Activated T-cell treated with anti-CD3 and anti-CD28 coated beads, Interleukin-2, amount 50 U/mL, for 4 hours (primary cell): ENCODE measurements at places on chromosomes 6 and 20.

- peak; percentile 43 for DNase-seq
These were observed 313.6 kb downstream of the ALDH8A1 start for GRCh38 chr6:134636186-134636799.

DNA sequence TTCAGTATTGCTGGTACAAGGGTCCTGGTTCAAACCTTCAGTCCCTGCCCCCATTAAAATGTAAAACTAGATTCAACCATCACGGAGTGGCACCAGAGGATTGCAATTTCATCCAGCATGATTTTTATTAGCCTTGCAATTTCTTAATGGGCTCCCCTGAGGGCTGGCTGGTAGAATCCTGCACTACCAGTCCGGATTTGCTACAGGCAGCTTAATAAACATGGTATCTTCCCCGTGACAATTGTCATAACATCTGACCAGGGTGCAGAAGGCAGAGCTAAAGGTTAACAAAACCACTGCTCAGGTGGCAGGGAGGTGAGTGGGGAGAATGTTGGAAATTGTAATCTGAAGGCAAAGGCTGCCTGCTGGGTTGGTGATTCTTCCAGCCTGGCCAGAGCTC is 94.5 kb downstream of the PKHD1 start:
- no peak for DNase-seq

- DNase-seq = no peak
These were observed 12.5 kb downstream of the RPS6KA2 start for GRCh38 chr6:166614589-166614988.

- DNase-seq = peak; percentile 56
These were observed 5.0 kb downstream of the BRD2 start for GRCh38 chr6:32973144-32974015.

DNA sequence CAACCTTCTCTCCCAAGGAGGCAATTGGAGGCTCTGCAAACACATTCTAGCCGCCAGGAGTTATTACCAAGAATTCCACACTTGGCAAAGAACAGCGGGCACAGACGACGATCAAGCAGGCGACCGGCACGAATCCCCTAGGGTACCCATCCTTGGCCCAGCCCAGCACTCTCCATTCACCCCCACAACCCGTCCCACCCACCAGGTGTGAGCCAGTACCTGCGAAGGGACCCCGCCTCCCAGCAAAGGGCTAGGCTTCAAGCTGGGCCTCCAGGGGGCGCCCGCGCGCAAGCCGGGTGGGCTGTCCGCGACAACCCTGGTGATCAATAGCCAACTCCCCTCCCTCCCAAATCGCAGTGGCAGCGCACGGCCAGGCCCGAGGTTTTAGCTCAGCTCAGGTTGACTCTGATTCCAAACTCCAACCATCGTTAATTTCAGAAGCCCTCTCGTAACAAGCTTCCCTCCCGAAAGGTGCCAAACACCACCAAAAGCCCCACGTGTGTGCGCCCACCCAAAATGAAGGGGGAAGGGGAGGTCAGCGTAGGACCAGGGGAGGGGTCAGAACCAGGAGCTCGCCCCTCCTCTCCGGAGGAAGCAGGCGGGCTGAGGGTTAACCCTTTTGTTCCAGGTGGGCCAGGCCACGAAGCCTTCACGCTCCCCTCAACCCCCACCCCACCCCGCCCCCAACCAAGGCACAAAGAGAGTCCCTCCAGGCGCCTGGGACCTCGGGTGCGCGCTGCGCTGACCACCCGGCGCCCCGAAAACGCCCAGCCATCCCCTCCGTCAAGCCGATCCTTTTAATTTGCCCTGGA is 2.1 kb downstream of the SALL4 start:
- DNase-seq = peak; percentile 38

DNA sequence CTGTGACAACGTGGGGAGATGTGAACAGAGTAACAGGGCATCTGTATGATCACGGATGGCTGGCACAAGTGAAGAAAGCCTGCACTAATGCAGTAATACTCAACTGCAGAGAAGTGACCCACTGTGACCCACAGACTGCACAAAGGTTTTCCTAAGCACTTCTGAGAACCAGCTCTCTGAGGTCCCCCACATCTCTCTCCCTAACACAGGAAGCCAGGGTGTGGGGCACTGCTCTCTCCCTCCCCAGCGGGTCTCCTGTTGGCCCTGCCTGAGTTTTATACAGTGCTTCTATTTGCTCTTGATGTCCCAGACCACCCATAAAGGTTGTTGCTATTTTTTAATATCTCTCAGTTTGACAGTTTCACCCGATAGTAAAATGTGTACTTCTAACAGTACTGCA is 11.3 kb downstream of the APMAP start:
- DNase-seq = no peak

DNA sequence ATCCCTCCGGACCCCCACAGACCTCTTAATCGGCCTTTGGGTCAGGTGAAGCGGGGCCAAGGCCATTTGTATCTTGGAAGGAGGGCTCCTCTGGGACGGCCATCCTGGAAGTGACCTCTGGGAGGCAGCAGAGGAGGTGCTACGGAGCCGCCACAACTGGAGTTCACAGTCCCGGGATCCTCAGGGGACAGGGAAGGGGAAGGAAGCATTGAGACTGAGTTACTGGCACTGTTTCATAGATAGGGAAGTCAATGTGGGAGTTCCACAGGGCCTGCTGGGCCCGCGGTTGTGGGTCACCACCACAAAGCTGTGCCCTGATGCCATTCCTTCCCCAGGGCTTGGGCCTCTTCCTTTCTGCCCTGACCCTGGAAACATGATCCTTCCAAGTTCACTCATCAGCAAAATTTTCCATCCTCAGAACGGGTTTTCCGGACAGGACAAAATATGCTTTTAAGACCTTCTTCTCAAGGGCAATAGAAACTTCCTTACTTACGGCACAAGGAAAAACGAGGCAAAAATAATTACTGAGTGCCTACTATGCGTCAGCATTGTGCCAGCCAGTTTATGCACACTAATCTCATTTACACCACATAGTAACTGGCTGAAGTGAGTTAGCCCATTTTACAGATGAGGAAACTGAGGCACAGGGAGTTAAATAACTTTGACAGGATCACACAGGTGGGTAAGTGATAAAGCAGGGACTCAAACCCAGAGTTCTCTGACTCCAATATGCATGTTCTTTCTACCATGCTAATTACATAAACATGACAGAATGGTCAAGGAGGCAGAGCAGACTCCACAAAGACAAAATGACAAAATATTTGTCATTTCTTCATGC is 143.8 kb downstream of the UNC5CL start:
- no peak for DNase-seq

DNA sequence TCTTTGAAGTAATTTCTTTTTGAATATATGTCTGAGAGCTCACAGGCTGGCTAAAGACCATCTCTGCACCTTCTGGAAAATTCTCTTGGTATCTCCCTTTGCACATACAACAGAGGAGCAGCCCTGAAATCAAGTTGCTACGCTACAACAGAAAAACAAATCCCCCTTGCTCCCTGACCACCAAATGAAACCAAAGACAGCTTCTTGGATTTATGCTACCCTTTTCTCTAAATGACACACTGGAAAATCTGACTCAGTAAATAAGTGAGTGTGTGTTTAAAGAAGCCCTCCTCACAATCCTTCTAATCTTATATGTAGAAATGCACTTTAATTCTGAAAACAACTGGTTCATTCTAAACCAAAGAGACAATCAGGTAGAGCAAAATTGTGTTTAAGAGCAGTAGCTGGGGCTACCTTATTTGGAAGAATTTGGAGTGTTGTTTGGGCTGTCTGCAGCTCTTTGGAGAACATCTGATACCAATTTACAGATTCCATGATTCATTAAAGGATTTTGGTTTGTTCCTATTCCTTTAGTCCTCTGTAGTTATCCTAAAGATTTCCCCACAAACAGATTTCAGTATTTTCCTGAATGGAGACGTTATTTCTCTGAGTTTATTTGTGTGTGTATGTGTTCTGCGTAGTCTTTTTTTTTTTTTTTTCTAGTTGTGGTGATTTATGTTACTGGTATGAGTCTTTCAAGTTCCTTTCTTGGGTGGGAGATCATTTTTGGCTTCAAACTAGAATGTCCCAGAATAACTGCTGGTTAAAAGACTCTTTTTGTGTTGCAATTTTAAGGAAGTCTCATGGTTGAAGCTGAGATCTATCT is 36.4 kb upstream of the UTRN start:
- DNase-seq = no peak

DNA sequence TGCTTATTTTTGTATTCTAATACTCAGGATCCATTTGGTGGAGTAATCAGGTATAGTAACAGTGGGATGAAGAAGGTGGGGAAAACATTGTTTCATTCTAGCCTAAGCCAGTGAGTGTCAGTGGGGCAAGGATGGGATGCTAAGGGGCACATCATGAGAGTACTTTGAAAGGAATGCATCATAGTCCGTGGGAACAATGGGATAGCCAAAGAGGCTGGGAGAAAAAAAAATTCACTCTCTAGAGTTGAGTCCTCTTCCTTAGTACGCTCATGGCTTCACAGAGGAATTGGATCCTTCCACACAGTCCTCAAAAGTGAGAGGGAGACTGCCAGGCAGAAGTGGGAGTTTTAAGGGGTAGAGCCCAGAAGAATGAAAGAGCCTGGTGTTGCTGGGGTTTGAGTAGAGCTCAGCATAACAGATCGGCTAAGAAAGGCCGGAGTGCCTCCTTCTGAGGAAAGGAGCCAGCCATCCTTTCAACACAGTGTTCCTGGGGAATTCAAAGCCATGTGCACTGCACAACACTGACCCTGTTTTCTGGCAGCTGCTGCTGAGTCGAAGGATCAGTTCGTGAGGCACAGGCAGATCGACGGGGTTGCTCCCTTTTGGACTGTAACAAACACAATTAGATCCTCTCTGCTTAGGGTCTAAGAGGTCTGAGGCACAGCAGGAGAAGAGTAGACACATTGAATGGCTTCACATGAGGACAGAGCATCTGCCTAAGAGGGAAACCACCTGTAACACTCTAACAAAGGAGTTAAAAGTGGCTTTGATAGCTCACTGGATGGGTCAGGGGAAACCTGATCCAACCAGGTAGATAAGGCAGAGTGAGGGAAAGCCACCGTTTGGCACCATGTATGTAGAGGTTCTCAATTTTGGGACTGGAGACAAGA is 61.2 kb downstream of the ELOVL5 start:
- DNase-seq = no peak

DNA sequence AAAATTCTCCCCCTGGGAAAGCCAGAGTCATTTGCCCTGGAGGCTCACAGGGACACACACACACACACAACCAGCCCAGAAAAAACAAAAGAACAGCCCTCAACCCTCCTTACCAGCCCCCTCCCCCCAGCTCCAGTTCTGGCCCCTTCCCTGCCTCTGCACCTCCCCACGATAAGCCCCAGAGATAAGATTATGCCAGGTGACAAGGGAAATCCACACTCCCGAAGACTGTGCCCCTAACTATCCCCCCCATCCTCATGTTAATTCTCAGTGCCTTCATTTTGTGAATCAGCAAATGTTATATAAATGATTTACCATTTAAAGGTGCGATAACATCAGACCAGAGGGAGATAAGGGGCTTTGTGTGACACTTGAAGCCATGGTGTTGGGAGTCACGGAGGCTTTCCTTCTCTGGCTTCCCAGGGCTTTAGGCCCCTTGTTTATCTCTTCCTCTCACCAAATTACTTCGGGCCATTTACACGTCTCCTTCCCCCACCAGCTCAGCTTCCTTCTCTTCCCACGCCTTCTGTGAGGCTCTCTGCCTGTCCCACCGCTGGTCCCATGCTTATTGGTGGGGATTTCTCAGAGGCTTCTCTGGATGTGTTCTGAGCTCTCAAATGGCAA is 12.5 kb upstream of the FOXC1 start:
- no peak for DNase-seq

- no peak for DNase-seq
These were observed 86.7 kb upstream of the NEDD9 start for GRCh38 chr6:11318835-11319813.

GRCh38 chr6:81793821-81794475 is 41.5 kb upstream of the TENT5A start:
- DNase-seq = no peak

DNA sequence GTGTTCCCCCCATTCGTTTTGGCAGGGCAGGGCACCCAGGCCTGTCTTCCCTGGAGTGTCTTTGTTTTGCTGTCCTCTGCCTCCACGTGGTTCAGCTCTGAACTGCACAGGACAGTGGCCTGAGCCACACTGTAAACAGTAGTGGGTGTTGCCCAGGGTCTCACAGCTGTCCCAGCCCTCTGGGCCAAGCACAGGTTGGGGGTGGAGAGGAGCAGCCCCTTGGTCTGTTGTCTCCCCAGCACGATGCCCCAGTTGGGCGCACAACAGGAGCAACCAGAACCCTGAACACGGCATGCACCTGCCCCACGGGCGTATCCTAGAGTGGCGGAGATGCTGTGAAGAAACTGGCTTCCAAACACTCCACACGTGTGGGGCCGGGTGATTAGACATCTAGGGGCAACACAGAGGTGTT is 14.4 kb downstream of the CCDC167 start:
- DNase-seq = no peak

DNA sequence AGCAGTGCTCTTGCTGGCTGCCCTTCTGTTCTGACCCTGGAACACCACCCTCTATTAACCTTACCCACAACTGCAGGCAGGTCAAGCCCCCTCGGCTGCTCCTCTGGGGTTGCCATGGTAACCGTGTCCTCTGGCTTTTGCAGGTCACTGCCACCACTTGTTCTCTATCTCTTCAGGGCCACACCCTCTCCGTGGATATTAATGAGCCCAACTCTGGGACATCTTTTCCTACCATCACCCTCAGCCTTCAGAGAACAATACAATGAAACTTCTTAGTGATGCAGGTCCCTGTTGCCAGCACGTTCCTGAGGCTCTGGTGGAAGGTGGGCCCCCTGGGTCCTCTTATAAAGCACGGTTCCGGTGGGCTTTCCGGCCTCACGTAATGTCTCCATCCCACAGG is 30.8 kb upstream of the MICB start:
- DNase-seq = no peak

GRCh38 chr20:63434599-63435378 is 37.7 kb downstream of the KCNQ2 start:
- DNase-seq = peak; percentile 67

DNA sequence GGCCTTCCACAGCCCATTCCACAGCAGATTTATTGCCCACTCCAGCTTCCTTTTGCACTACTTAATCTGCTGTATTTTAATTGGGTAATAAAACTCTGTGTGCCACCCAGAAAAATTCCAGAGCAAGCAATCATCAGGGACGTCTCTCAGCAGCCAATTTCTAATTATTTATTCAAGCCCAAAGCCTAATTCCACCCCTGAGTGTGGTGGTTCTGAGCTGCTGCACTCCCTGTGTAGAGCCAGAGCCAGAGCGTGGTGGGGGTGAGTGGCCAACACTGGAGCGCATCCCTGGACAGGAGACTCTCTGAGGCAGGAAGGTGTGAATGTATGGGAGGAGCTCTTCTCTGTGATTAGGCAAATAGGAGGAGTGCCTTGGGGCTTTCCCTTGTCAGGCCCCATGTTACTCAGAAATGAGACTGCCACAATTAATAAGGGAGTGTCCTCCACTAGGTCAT is 66.1 kb downstream of the CD24 start:
- DNase-seq = no peak

DNA sequence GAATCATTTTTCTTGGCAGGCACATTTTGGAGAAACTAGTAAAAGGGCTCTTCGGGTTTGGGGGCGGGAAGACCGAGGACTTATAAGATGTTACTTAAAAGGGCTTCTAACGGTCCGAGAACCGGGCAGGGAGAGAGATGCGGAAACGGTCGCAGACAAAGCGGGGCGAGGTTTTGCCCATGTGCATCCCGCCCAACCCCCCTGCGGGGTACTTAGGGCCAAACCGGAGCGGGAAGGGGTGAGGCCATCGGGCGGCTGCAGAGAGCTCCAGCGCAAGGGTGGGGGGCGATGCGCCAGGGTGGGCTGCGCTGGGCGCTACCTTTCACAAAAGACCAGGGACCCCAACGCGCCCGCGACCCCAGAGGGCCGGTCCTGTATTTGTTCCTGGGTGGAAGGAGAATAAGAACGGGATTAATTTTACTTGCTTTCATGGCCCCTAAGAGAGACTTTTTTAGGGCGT is 616 bp downstream of the TUBB start:
- DNase-seq = peak; percentile 48
